ENCODE measurements at places on chromosomes 7 and 10.

GRCh38 chr10:79189853-79190435 is 121.2 kb downstream of the ZMIZ1 start:
- DNase-seq = no peak

- no peak for DNase-seq
Observed at GRCh38 chr7:42674541-42674940, 237.3 kb downstream of the C7orf25 start.

GRCh38 chr7:102220229-102220850 is 66.3 kb upstream of the SH2B2 start:
- no peak for DNase-seq

DNA sequence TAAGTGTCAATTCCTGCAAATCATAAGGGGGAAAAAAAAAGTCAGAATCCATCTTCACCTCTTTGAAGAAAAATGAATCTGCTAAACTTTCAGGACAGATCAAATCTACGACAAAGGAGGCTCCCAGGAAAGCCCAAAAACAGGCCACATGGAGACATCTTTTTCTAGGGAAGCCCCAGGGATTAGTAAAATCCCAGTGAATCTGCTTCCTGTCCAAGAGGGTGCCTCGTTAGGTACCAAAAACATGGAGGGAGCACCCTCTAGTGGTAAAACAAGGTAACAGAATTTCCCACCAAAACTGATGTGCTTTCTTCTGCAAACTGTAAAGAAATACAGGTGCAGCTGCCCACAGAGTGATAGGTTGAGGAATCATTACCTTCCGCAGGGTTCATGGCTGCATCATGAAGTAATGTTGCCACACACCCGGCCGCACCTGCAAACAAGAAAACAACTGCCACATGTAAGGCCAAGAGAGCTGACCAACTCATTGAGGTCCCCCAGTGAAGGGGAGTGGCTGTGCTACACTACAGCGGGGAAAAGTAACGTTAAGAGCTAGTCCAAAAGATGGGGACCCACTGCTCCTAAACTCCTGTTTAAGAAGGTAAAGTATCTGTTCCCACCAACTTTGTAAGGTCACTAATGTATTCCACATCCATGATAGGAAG is 7.9 kb downstream of the SLC25A28 start:
- no peak for DNase-seq

- DNase-seq = peak; percentile 80
Observed at GRCh38 chr10:71084061-71084817, 128.1 kb upstream of the UNC5B start.

DNA sequence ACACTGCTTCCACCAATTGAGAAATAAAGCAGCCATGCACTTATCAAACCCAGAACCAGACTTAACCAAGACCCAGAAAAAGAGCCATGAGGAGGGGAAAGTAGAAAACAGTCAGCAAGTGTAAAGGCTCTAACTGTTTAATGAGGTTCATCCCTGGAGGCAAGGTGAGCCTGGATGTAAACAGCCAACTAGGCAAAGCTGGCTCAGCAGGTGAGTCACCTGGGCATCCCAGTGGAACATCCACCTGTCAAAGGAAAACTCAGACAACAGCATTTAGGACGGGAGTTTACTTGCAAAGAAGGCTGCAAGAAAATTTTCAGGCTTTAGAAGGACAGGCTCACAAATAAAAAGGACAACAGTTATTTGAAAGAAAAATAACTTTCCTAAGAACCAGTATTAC is 153.0 kb downstream of the SNX13 start:
- no peak for DNase-seq

GRCh38 chr7:55113760-55114540 is 95.1 kb downstream of the EGFR start:
- DNase-seq = no peak

DNA sequence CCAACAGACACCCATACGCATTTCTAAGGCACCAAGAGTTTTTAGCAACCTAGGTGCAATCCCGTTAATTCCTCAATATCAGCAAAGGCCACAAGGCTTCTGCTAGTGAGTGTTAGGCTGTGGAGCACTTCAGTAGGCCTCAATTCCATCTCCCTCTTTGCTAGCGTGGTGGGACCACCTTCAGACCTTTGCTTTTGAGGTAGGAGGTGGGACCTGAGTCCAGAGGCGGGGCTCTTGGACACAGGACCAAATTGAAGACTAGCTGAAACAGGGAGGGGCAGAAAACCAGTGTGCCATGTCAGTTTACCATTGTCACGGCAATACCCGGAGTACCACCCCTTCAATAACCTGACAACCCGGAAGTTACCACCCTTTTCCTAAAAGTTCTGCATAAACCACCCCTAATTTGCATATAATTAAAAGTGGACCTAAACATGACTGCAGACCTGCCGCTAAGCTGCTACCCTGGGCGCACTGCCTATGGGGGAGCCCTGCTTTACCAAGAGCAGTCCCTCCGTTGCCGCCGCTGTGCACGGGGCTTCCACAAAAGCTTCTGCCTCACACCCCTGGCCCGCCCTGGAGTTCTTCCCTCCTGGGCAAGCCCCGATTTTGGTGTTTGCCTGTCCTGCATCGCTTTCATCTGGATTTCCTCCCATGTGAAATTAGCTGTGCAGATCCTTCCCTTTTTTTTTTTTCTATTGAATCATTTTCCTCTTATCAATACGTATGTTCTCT is 41.1 kb upstream of the EN2 start:
- no peak for DNase-seq

- no peak for DNase-seq
Observed at GRCh38 chr7:75691793-75692543, 46.8 kb downstream of the HIP1 start.

DNA sequence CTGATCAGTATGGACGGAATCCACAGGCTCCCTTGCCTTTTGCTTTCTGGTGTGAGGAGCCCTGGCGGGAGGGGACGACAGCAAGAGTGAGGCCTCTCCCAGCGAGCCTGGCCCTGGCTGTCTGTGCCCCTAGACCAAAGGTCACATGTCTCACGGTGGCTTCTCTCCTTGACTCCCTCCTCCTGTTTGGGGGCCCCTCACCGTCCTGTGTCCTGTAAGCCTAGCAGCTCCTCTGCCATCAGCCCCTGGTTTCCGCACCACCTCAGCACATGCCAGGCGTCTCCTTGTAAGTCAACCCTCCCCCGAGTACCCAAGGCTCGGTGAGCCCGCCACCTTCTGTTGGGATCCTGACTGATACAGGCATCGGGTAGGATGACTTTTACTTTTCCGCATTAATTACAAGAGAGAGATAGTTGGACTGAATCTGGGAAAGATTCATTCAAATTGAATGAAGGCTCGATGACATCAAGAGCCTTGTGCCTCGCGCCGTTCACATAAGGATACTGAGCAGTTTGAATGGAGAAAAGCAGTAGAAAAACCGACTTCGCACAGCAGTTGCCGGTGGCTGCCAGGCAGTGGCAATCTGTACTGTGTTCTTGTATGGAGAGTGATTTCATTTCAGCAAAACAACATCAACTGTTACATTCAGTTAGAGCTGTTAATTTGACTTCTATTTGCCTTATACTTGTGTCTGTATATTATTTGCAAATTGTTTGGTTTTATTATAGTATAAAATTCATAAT is 119.8 kb downstream of the XRCC2 start:
- DNase-seq = no peak

DNA sequence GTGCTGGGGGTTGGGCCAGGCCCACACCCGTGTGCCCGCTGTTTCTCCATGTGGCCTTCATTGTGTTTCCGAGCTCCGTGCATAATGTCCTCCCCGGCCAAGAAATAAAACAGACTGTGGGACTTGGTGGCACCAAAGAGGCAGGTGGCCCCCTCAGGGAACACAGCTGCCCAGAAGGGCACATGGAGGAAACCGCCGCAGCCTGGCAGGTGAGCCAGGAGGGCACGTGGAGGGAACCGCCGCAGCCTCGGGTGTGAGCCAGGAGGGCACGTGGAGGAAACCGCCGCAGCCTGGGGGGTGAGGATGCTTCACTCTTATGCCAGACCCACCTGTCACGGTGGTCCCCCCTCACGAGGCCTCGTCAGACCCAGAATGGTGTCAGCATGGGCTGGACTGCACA is 288.7 kb downstream of the WDR37 start:
- no peak for DNase-seq

GRCh38 chr7:11448323-11448722 is 383.7 kb downstream of the THSD7A start:
- DNase-seq = no peak

DNA sequence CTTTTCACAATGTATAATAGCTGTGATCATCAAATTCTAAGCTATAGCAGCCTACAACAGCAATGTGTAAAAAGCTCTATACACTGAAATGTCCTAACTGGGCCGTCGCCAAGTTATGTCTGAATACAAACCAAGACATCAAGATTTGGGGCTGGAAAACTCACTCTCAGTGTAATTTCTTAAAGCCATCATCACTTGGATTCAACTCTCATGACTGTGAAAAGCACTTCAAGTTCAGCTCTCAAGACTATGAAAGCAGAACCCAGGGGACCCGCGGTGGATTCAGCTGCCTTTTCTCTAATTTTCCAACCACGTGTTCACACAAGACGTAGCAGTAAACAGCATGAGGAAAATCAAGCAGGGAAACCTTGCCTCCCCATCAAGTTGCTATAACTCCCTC is 15.8 kb upstream of the ZNRF2 start:
- no peak for DNase-seq

GRCh38 chr10:119677904-119678755 is 26.9 kb downstream of the BAG3 start:
- no peak for DNase-seq

- DNase-seq = no peak
Observed at GRCh38 chr10:91032611-91033206, 111.8 kb upstream of the ANKRD1 start.

GRCh38 chr7:102444961-102445673 is 11.7 kb downstream of the ORAI2 start:
- no peak for DNase-seq

GRCh38 chr7:50530766-50531165 is 34.4 kb downstream of the DDC start:
- DNase-seq = no peak

DNA sequence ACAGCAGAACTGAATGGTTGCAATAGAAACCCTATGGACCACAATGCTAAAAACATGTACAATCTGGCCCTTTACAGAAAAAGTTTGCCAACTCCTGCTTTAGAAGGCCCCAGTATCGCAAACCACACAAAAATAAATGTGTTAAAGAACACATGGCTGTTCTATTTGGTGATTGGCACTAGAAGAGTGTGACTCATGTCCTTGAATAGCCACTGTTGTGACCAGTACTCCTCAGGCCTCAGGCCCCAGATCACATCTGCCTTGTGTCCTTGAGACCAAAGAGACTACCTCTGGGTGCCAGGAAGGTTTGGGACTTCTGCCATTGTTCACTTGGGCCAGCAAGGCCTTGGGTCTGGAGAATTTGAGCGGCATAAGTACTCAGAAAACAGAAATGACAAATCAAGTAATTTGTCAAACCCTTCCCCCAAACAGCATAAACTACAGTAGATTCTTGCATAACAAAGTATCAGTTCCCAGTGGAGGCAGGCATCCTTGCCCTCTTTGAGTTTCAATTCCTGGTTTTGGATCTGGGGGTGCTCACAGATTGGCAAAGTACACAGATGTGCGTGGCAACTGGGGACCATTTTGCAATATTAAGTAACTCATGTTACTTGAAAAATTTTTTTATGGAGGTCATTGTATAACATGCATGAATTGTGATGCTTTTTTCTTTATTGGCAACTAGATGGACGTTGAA is 50.2 kb downstream of the MTURN start:
- no peak for DNase-seq

DNA sequence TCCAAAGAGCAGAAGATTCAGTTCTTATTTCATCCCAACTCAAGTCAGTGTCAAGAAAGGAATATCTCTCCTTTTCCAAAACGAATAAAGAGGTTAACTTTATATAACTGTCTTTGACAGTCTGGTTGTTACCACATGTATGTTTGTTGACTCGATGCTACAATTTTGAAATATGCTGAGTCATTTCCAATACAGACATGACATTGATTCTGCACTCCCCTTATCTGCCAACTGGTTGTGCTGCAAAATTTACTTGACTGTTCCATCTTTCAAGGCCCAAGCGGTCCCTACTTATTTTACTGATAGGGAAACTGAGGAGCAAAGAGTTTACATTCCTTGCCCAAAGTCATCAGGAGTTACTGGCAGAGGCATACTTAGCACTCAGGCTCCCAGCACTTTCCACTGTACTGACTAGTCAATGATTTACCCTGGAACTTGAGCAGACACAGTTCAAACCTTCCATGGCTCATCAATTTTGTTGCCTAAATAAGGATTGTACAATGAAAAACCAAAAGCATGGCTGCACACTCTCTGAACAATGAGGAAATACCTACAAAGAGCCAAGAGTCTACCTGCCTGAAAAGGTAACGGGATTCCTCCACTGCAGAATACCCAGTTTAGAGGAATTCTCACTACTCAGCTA is 52.8 kb downstream of the ABLIM1 start:
- no peak for DNase-seq

DNA sequence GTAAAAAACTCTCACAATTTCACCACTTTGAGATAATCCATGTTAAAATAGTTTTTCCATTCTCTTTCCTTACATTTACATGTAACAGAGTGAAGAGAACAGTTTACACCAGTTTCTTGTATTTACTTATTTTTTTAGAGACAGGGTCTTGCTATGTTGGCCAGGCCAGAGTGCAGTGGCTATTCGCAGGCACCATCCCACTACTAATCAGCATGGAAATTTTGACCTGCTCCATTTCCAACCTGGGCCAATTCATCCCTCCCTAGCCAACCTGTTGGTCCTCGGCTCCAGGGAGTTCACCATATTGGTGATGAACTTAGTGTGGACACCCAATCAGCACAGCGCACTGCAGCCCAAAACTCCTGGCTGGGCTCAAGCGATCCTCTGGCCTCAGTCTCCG is 74.1 kb downstream of the LYZL2 start:
- no peak for DNase-seq

DNA sequence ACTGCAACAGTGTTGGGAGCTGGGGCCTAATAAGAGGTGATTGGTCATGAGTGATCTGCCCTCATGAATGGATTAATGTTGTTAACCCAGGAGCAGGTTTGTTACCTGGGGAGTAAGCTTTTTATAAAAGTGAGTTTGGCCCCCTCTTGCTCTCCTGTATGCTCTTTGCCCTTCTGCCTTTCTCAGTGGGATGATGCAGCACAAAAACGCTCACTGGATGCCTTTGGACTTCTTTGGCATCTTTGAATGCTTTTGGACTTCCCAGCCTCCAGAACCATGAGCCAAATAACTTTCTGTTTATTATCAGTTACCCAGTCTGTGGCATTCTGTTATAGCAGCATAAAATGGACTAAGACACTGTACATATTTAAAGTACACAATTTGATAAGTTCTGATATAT is 48.5 kb downstream of the CCDC71L start:
- no peak for DNase-seq

- no peak for DNase-seq
Observed at GRCh38 chr10:3357737-3358136, 185.2 kb upstream of the PITRM1 start.

GRCh38 chr10:99548041-99548530 is 15.3 kb downstream of the NKX2-3 start:
- no peak for DNase-seq
